ENCODE measurements at places on chromosomes 4 and X. TPM values are rescaled to one million over a fixed set of nuclear protein-coding genes. Genes with fewer than 3 reads are reported as not detected.

FAM149A gene
- total RNA-seq: 14.8 TPM

ANXA10 gene
- 0.47 TPM for total RNA-seq

- DNase-seq: no peak
- no peaks in the 10 kb centered on the region for H3K36me3 ChIP-seq
- H3K4me3 ChIP-seq: no peak overlapping the region
- H3K4me1 ChIP-seq: no peaks in the 10 kb centered on the region
- no peak overlapping the region for H3K27ac ChIP-seq
- H3K27me3 ChIP-seq: no peaks in the 10 kb centered on the region
Measured at GRCh38 chr4:38591617-38592337, 72.2 kb upstream of the KLF3 start.

FAM184B gene
- 0.18 TPM for total RNA-seq

LAGE3 gene
- 21.0 TPM for total RNA-seq

DNA sequence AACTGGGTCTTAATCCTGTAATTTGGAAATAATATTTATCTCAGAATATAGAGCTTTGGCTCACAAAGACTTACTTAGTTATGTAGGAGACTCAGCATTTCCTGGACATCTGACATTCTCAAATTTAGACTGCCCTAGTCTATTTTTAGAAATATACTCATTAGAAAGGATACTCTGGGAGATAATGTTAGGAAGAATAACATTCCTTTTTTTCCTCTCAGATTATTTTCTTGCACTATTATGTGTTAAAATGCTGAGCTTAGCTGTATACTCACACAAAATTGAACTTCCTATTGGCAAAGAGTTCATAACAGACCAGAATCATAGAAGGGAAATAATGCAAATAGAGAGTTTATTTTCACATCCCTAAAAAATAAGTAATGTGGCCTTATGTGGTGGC, 1424.9 kb upstream of the PCDH7 start:
- no peaks in the 10 kb centered on the region for H3K4me1 ChIP-seq
- no peaks in the 10 kb centered on the region for H3K27me3 ChIP-seq
- no peak for DNase-seq
- H3K27ac ChIP-seq: no peak overlapping the region

ITGB1BP2 gene
- total RNA-seq: 0.99 TPM

GRCh38 chrX:135454816-135455215, 33.1 kb downstream of the SMIM10L2A start:
- no peak for DNase-seq
- no peak overlapping the region for H3K4me3 ChIP-seq
- H3K27ac ChIP-seq: no peak overlapping the region
- H3K27me3 ChIP-seq: no peaks in the 10 kb centered on the region
- H3K4me1 ChIP-seq: no peaks in the 10 kb centered on the region
- no peaks in the 10 kb centered on the region for H3K36me3 ChIP-seq

GRCh38 chr4:156596026-156596425, 375.6 kb downstream of the PDGFC start:
- no peaks in the 10 kb centered on the region for H3K36me3 ChIP-seq
- no peak for DNase-seq

C4orf51 gene
- total RNA-seq: not detected

- no peaks in the 10 kb centered on the region for H3K4me1 ChIP-seq
- no peaks in the 10 kb centered on the region for H3K36me3 ChIP-seq
- DNase-seq: no peak
- no peak overlapping the region for H3K4me3 ChIP-seq
- no peaks in the 10 kb centered on the region for H3K27me3 ChIP-seq
Measured at GRCh38 chr4:80540785-80541469, 205.4 kb downstream of the CFAP299 start.

- no peaks in the 10 kb centered on the region for H3K27me3 ChIP-seq
- H3K4me3 ChIP-seq: no peak overlapping the region
- no peaks in the 10 kb centered on the region for H3K36me3 ChIP-seq
- H3K27ac ChIP-seq: no peak overlapping the region
Measured at GRCh38 chr4:76504613-76505465, 69.8 kb downstream of the SHROOM3 start.

- H3K4me1 ChIP-seq: peaks cover 3% of the 10 kb centered on the region
- no peak overlapping the region for H3K27ac ChIP-seq
- no peaks in the 10 kb centered on the region for H3K36me3 ChIP-seq
- no peak overlapping the region for H3K4me3 ChIP-seq
Measured at GRCh38 chr4:155609455-155610059, 57.1 kb upstream of the GUCY1A1 start.

- H3K27me3 ChIP-seq: no peaks in the 10 kb centered on the region
- H3K4me3 ChIP-seq: no peak overlapping the region
- H3K36me3 ChIP-seq: no peaks in the 10 kb centered on the region
- DNase-seq: no peak
- H3K4me1 ChIP-seq: no peaks in the 10 kb centered on the region
Measured at GRCh38 chr4:91958596-91958995, 345.2 kb upstream of the GRID2 start.

DNA sequence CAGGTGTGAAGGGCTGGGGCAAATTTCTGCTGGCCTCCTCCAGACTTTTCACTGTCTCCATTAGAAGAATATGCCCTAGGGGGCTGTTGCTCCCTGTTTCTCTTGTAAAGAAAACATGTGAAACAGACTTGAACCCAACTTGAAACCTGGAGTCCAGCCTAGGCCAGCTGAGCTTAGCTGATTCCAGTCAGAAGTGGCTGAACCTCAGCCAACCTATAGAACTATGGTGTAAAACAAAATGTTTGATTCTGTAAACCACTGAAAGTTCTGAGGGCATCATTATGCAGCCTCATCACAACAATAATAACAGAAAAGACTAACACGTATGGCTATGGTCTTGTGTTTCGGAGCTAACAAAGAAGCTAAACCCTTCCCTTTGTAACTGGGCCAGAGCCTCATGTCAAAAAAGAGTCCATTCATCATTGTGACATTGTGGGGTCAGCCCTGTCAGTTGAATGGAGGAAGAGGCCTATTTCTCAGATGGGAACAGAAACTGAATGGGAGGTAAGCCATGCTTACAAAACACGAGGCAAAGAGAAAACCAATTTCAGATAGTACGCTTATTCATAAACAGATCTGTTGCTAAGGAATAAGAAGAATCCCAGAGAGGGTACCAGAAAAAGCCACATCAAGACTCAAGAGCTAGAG, 34.1 kb downstream of the SETD7 start:
- no peaks in the 10 kb centered on the region for H3K27me3 ChIP-seq
- no peak overlapping the region for H3K4me3 ChIP-seq
- H3K36me3 ChIP-seq: peaks cover 86% of the 10 kb centered on the region
- H3K4me1 ChIP-seq: peaks cover 3% of the 10 kb centered on the region

DNA sequence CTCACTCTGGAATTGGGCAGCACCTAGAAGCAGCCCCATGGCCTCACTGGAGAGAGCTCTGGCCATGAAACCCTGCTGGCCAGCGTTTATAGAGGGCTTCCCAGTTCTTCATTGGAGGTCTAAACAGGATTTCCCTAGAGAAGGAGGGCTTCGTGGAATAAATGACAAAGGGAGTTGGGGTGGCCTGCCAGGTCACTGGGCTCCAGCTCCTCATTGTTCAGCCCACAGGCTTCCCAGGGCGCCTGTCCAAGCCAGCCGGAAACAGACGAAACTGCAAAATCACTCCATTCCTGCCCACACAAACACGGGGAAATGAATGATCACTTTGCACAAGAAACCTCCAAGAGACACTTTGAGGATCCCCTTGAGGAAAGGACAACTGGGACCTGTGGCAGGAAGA, 189.7 kb downstream of the TSPAN5 start:
- no peaks in the 10 kb centered on the region for H3K4me1 ChIP-seq

SLC25A31 gene
- total RNA-seq: not detected

IBSP gene
- total RNA-seq: not detected

DNA sequence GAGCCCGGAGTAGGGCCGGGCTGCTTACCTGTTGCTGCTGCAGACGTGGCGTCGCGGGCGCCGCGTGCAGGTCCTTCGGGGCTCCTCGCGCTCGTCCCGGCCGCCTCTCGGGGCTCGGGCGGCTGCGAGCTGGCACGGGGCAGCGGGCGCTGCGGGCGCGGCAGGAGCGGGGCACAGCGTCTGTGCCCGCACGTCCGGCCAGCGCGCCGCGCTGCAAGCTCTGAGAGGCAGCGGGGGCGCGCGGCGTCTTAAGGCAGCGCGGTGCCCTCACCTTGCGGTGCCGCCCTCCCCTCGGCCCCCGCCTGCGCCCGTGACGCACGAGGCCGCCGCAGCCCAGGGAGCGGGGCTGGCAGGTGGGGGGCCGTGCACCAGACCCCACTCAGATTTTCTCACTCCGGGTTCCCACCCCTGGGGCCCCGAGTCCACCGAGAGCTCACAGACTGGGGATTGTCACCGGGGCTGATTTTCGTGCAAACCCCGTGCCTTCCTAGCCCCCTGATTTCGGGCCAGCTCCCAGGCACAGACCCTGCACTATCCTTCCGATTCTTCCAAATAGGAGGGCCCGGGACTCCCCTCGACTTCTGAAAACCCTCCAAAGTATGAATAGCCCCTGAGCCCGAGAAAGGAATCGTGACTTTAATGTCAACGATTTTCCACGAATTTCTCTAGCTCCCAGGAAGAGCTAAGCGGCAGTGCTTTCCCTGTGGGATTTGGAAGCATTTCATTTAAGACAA, at the start of gene GPR101:
GPR101 (minus strand) TSS at position 222 of the 734 bp plus-strand sequence. CDS start 2,321 bp downstream, outside the sequence.
- no peak for DNase-seq
- H3K27ac ChIP-seq: no peak within 1 kb of the TSS
- no peaks in the 10 kb centered on the region for H3K36me3 ChIP-seq
- no peak within 1 kb of the TSS for H3K4me3 ChIP-seq
- peaks cover 73% of the 10 kb centered on the region for H3K27me3 ChIP-seq
- no peaks in the 10 kb centered on the region for H3K4me1 ChIP-seq

DNA sequence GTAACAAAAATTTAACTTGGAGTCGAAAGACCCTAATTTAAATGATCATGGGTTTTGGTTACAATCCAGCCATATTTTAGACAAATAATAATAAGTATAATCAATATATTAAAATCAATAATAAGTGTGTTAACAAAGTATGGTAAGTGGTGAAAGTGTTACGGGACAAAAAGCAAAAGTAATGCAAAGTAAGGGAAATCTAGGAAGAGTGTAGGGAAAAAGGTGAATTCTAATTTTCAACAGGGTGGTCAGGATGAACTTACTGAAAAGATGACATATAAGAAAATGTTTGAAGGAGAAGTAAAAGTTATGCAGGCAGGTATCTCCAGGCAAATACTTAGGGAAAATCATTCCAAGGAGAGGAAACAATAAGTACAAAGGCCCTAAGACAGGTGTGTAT, 32.3 kb downstream of the STX18 start:
- H3K27ac ChIP-seq: no peak overlapping the region
- H3K4me3 ChIP-seq: no peak overlapping the region
- no peak for DNase-seq
- no peaks in the 10 kb centered on the region for H3K4me1 ChIP-seq
- H3K27me3 ChIP-seq: no peaks in the 10 kb centered on the region
- H3K36me3 ChIP-seq: no peaks in the 10 kb centered on the region

GRCh38 chrX:2650865-2651264, 40.2 kb upstream of the CD99 start:
- peak overlapping the region; percentile 13 for H3K27ac ChIP-seq
- DNase-seq: no peak
- no peak overlapping the region for H3K4me3 ChIP-seq
- H3K27me3 ChIP-seq: no peaks in the 10 kb centered on the region
- peaks cover 22% of the 10 kb centered on the region for H3K36me3 ChIP-seq
- H3K4me1 ChIP-seq: no peaks in the 10 kb centered on the region

DNA sequence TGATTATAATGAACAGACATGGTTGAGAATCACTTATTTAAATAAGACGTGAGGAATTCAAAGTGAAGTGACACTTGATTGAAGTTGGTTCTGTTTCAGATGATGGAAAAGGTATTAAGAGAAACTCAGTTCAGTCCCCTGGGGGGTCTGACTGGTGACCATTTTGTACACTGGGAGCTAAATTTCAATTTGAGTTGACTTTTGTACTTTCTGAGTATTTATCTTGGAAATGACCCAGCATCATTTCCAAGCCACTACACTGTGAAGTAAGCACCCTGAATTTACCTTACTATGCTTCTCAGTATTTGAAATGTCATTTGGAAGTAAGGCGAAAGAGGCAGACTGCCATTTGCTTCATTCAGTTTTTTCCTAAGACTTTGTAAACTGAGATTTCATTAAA, 73.4 kb downstream of the CNOT6L start:
- no peaks in the 10 kb centered on the region for H3K27me3 ChIP-seq
- DNase-seq: no peak
- peaks cover 25% of the 10 kb centered on the region for H3K36me3 ChIP-seq
- H3K27ac ChIP-seq: no peak overlapping the region

BEX1 gene
- 0.65 TPM for total RNA-seq

GRCh38 chr4:128483041-128483440, 195.4 kb upstream of the PGRMC2 start:
- no peaks in the 10 kb centered on the region for H3K27me3 ChIP-seq
- no peak overlapping the region for H3K27ac ChIP-seq
- H3K4me3 ChIP-seq: no peak overlapping the region
- H3K36me3 ChIP-seq: no peaks in the 10 kb centered on the region
- no peak for DNase-seq

DNA sequence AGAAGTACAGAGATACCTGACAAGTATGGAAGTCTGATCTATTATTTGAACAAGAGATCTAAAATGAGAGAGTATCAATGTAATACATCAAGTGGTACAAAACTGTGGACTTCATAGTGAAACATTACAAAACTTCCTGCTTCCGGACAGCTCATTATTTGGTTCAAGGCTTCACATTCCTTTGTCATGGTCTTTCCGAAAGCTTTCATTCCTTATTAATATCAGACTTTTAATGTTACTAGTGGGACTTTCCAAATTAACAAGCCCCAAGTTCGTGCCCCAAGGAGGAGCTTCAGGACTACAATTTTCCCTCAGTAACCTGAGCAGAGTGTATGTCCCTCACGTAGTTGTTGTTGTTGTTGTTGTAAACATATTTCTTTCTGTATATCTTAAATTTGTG, 1.2 kb downstream of the CHIC2 start:
- H3K27ac ChIP-seq: peak overlapping the region; percentile 98
- H3K27me3 ChIP-seq: no peaks in the 10 kb centered on the region
- peak; percentile 31 for DNase-seq
- H3K4me3 ChIP-seq: peak overlapping the region; percentile 74
- no peaks in the 10 kb centered on the region for H3K36me3 ChIP-seq

TMEM31 gene
- total RNA-seq: not detected

- no peaks in the 10 kb centered on the region for H3K27me3 ChIP-seq
- H3K4me3 ChIP-seq: no peak overlapping the region
Measured at GRCh38 chr4:36208893-36209473, 35.3 kb downstream of the ARAP2 start.

MSN gene
- 503 TPM for total RNA-seq

GRCh38 chrX:5644776-5645175, 583.9 kb downstream of the NLGN4X start:
- H3K4me3 ChIP-seq: no peak overlapping the region
- H3K36me3 ChIP-seq: no peaks in the 10 kb centered on the region
- no peak for DNase-seq
- H3K27me3 ChIP-seq: no peaks in the 10 kb centered on the region

DNA sequence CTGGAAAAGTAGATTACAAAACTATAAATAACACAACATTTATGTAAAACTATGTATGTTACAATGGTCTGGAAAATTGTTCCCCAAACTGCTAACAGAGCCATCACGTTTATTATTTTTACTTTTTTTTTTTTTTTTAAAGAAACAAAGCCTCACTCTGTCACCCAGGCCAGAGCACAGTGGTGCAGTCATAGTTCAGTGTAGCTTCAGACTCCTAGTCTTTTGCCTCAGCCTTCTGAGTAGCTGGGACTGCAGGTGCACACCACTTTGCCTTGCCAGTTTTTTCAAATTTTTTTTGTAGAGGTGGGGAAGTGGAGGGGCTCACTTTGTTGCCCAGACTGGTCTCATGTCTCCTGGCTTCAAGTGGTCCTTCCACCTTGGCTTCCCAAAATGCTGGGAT, 180.1 kb upstream of the SPRY1 start:
- H3K36me3 ChIP-seq: no peaks in the 10 kb centered on the region
- H3K27ac ChIP-seq: no peak overlapping the region
- DNase-seq: no peak
- H3K27me3 ChIP-seq: no peaks in the 10 kb centered on the region
- H3K4me1 ChIP-seq: no peaks in the 10 kb centered on the region
- no peak overlapping the region for H3K4me3 ChIP-seq

Data from left lung (tissue), 14 donors.